ENCODE measurements at places on chromosomes 3 and 15. TPM values are rescaled to one million over a fixed set of nuclear protein-coding genes. Genes with fewer than 3 reads are reported as not detected.
A peak's percentile ranks its signal among the peaks of the same experiment; 100 is the strongest.

- peaks cover 11% of the 10 kb centered on the region for H3K36me3 ChIP-seq
- no peaks in the 10 kb centered on the region for H3K27me3 ChIP-seq
- peak overlapping the region; percentile 93 for H3K27ac ChIP-seq
These were observed 705 bp downstream of the NIPA2 start for GRCh38 chr15:22839046-22839695.

DNA sequence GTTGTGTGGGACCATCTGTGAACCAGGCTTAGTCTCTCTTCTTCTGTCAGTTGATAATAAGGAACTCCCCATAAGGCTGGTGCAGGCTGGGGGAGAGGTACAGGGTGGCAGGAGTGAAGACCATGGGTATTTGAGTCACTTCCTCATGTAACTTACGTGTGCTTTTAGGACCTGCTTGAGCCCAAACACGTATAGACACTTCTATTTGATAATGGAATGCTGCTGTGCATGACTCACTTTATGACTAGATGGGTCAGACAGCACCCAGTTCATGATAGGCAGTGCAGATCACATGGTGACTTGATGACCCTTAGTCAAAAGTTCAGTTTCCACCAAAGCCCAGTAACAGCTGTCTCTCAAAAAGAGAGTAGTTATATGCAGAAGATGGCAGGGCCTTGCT, 490.9 kb downstream of the ZBBX start:
- H3K36me3 ChIP-seq: no peaks in the 10 kb centered on the region
- no peak overlapping the region for H3K27ac ChIP-seq
- no peak overlapping the region for H3K4me3 ChIP-seq
- no peaks in the 10 kb centered on the region for H3K4me1 ChIP-seq

- peaks cover 2% of the 10 kb centered on the region for H3K36me3 ChIP-seq
- H3K4me3 ChIP-seq: no peak overlapping the region
- DNase-seq: no peak
- H3K27me3 ChIP-seq: peaks cover 14% of the 10 kb centered on the region
These were observed 131.8 kb downstream of the CCNL1 start for GRCh38 chr3:157027861-157028745.

The RTP3 gene
- not detected for total RNA-seq

The RAB7A gene
- total RNA-seq: 184 TPM

All from activated CD8-positive, alpha-beta memory T cell treated with anti-CD3 and anti-CD28 coated beads, Interleukin-2, amount 10 ng/mL, durations not matched to agents 7 days and 5 days (primary cell).